Activated CD4-positive, alpha-beta T cell treated with anti-CD3 and anti-CD28 coated beads, Interleukin-2, amount 10 ng/mL, durations not matched to agents 24 days and 14 days (primary cell): ENCODE measurements at places on chromosomes 16 and 17. TPM values are rescaled to one million over a fixed set of nuclear protein-coding genes. Genes with fewer than 3 reads are reported as not detected.

- peak overlapping the region; percentile 64 for H3K4me3 ChIP-seq
- no peaks in the 10 kb centered on the region for H3K36me3 ChIP-seq
- no peak for DNase-seq
- H3K27ac ChIP-seq, result peak overlapping the region; percentile 79
- peaks cover 35% of the 10 kb centered on the region for H3K4me1 ChIP-seq
These were observed 54.9 kb downstream of the RGS9 start for GRCh38 chr17:65191811-65192740.

DNA sequence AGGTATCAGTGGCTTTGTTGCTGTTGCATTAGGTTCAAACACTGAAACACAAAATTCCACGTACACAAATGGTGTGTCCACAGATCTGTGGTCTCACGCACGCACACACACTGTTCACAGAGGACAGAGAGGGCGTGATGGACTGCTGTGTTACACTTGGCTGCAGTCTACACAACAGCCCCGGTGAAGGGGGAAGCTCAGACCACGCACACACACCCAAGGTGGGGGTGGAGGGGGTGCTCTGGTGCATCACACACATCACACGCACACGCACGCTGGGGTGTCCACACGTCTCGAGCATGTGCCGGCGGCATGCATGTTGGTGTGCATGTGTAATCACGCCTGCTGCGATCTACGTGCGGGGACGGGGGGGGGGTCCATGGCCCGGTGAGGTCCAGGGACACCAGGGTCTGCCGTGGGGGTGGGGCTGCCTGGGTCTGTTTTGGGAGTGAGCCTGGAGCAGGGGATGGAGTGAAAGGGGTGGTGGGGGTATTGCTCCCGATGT lies 7.3 kb downstream of the HSD3B7 start:
- H3K36me3 ChIP-seq, result no peaks in the 10 kb centered on the region
- H3K27ac ChIP-seq, result no peak overlapping the region
- DNase-seq, result no peak
- no peak overlapping the region for H3K4me3 ChIP-seq
- peaks cover 7% of the 10 kb centered on the region for H3K4me1 ChIP-seq

KCNJ18 gene
- not detected in 2 replicates for total RNA-seq

DNA sequence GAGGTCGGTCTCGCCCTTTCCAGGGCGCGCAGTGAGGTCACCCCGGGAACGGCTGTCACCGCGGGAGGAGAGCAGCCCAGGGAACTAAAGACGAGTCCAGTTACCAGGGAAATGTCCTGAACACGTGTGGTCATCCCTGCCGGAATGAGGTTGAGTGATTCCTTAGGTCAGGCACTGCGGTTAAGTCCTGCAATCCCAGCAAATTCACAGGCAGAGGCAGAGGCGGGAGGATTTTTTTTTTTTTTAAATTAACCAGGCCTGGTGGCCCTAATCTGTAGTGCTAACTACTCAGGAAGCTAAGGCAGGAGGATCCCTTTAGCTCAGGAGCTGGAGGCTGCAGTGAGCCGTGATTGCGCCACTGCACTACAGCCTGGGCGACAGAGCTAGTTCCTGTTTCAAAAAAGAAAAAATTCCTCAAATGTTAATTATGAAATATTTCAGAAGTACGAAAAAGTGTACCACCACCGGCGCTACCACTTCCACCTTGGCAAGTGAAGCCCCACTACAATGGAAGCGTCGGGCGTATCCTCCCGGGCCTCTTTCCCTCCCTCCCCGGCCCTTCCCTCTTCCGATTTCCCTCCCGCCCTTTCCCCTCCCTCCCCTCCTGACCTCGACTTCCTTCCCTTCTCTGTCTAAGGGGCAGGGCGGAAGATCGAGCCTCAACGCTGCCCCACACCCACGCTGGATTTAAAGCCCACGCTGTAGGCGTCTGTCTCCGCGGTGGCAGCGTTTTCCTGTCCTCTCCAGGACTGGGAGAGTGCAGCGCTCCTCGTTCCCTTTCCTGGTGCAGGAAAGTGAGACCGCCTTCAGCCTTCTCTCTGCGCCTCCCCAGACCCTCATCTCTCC lies 27.3 kb downstream of the SLFN11 start:
- H3K4me1 ChIP-seq, result peaks cover 42% of the 10 kb centered on the region
- H3K4me3 ChIP-seq, result peak overlapping the region; percentile 93
- H3K27ac ChIP-seq, result peak overlapping the region; percentile 60
- H3K27me3 ChIP-seq, result peaks cover 18% of the 10 kb centered on the region
- peaks cover 38% of the 10 kb centered on the region for H3K36me3 ChIP-seq
- DNase-seq, result peak; percentile 84

ZNF821 gene
- 5.9 and 6.5 TPM in 2 replicates for total RNA-seq

SMYD4 gene
- total RNA-seq, result 27.1 and 30.7 TPM in 2 replicates

DNA sequence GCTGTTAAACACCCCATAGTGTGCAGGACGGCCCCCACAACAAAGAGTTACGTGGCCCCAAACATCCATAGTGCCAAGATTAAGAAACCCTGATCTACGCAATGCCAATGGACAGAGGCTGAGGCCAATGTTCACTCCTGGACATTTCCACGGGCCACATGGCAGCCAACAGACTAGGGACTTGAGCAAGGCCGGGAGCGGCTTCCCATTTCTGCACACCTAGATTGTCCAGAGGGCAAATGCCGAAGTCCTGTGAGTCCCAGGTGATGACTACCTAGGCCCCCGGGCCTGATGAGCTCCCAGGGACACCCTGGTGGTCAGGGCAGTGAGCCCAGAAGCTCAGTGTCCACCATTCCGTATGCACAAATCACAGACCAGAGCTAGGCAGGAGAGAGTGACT lies 95.5 kb downstream of the AMFR start:
- H3K4me1 ChIP-seq, result no peaks in the 10 kb centered on the region
- H3K4me3 ChIP-seq, result no peak overlapping the region
- no peaks in the 10 kb centered on the region for H3K27me3 ChIP-seq
- no peaks in the 10 kb centered on the region for H3K36me3 ChIP-seq
- no peak overlapping the region for H3K27ac ChIP-seq

DNA sequence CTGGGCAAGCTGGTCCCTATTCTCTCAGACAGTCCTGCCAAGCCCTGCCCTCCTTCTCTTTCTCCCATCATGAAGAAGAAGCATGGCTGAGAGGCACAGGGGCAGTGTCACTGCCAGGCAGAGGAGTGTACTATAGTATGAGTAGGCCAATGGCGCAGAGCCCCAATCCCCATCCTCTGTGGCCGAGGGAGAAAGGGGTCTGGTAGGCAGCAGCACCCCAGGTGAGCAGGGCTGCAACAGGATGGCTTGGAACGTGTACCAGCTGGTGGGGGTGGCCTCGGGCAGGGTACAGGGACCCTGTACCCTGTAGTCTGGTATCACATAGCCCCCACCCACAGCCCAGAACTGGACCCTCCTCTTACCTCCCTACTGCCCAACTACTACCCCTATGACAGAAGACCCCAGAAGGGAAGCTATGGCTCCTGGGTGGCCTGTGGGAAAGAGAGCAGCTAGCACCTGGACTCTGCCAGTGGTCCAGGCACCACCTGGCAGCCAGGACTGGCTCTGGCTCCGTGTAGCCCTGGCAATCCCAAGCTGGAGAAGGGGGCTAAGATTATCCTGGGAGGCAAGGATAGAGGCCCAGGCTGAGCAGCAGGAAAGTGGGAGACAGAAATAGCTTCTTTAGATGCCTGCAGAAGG lies 4.4 kb downstream of the SMARCD2 start:
- peaks cover 26% of the 10 kb centered on the region for H3K4me1 ChIP-seq
- H3K4me3 ChIP-seq, result no peak overlapping the region
- H3K27me3 ChIP-seq, result no peaks in the 10 kb centered on the region
- H3K36me3 ChIP-seq, result peaks cover 33% of the 10 kb centered on the region
- no peak overlapping the region for H3K27ac ChIP-seq

DNA sequence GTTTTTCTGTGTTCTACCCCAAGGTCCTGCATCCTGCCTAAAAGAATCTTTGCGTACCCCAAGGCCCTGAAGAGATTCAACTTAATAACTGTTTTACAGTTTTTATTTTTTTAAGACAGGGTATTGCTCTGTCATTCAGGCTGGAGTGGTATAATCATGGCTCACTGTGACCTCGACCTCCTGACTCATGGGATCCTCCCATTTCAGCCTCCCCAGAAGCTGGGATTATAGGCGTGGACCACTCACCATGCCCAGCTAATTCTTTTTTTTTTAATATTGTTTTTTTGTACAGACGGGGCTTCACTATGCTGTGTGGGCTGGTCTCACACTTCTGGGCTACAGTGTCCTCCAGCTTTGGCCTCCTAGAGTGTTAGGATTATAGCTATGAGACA lies 9.3 kb upstream of the FAAP100 start:
- H3K4me1 ChIP-seq, result no peaks in the 10 kb centered on the region
- no peak overlapping the region for H3K4me3 ChIP-seq
- H3K36me3 ChIP-seq, result peaks cover 41% of the 10 kb centered on the region
- H3K27ac ChIP-seq, result no peak overlapping the region
- DNase-seq, result no peak
- no peaks in the 10 kb centered on the region for H3K27me3 ChIP-seq

- no peaks in the 10 kb centered on the region for H3K27me3 ChIP-seq
- H3K4me3 ChIP-seq, result no peak overlapping the region
- no peak overlapping the region for H3K27ac ChIP-seq
- no peaks in the 10 kb centered on the region for H3K36me3 ChIP-seq
- DNase-seq, result no peak
- H3K4me1 ChIP-seq, result no peaks in the 10 kb centered on the region
These were observed 957.8 kb upstream of the RBFOX1 start for GRCh38 chr16:6374821-6375220.

GRCh38 chr17:35786941-35787432 lies 8.5 kb downstream of the MMP28 start:
- DNase-seq, result no peak
- H3K4me3 ChIP-seq, result no peak overlapping the region
- peaks cover 48% of the 10 kb centered on the region for H3K27me3 ChIP-seq

DNA sequence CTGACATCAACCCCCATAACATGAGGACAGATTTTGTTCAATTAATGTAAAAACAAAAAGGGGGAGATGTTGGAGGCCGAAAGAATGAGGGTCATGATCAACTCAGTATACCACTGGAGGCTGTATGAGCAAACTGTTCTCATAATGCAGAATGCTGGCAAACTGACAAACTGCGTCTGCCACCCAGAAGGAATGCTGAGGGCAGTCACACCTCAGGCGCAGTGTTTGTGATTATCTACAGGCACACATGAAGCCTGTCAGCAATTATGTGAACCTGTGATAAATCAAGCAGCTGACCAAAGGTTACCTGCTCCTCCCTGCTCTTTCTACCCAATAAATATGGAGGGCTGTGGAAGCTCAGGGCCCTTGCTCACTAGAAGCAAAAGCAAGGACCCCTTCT lies 27.3 kb downstream of the CD300LG start:
- no peak for DNase-seq
- no peaks in the 10 kb centered on the region for H3K4me1 ChIP-seq
- H3K27me3 ChIP-seq, result peaks cover 12% of the 10 kb centered on the region

DNA sequence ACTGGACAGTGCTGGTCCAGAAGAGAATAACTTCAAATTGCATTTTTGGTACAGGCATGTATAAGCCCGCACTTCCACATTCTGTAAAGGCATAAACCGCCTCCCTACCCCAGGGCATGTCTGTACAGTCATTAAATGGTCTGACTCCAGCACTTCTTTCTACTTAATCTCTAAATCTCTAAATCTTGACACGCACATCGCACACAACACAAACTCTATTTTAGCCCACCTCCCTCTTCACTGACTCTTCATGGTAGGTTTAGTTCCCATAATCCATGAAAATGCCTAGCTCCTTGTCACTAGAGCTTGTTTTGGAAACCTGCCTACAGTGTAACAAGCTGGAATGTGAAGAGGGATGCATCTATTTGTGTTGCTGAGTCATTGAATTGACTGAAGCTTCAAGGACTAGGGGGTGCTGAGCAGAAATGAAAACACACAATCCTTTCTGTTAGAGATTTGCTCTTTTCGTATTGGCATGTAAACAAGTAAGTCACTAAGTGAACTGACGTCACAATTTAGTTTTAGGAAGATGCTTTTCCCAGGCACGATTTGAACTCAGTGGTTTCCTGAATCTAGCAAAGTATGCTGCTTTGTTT lies 1.6 kb upstream of the DUSP14 start:
- DNase-seq, result peak; percentile 61
- H3K36me3 ChIP-seq, result peaks cover 4% of the 10 kb centered on the region
- H3K4me3 ChIP-seq, result peak overlapping the region; percentile 92
- H3K27ac ChIP-seq, result peak overlapping the region; percentile 97

CEMP1 gene
- total RNA-seq, result 0.24 TPM in 1 of 2 replicates, not detected in the other

DNAAF8 gene
- total RNA-seq, result not detected in 2 replicates

RNF157 gene
- total RNA-seq, result 35.0 and 42.4 TPM in 2 replicates

GPR139 gene
- not detected in 2 replicates for total RNA-seq

DNA sequence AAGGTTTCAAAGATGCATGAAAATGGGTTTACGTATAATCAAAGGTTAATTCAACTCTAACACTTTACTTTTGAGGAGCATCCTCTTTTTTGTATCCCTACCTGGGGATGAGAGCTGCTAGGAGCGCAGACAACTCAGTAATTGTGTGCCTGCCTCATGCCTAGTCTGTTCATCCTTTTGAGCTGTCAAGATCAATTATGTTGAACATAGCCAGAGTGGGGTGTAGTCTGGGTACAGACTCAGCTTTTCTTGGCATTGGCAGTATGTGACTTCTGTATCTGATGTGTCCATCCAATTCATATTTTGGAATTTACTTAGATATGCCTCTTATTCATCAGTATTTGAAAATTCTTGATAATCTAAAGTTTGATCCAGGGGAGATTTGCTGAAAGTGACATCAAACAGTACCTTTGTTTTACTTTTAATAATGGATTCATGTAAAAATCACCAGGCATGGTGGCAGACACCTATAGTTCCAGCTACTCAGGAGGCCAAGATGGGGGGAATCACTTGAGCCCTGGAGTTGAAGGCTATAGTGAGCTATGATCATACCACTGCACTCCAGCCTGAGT lies 24.1 kb downstream of the PRKCA start:
- H3K36me3 ChIP-seq, result peaks cover 53% of the 10 kb centered on the region
- peak overlapping the region; percentile 14 for H3K27ac ChIP-seq
- no peaks in the 10 kb centered on the region for H3K27me3 ChIP-seq
- DNase-seq, result no peak

GRCh38 chr17:13931111-13931526 lies 138.2 kb upstream of the COX10 start:
- no peak for DNase-seq
- no peak overlapping the region for H3K27ac ChIP-seq
- H3K4me1 ChIP-seq, result peaks cover 2% of the 10 kb centered on the region
- no peaks in the 10 kb centered on the region for H3K27me3 ChIP-seq

GRCh38 chr17:37047631-37048104 lies 98.9 kb downstream of the AATF start:
- H3K4me1 ChIP-seq, result peaks cover 9% of the 10 kb centered on the region
- peak; percentile 92 for DNase-seq
- H3K27ac ChIP-seq, result peak overlapping the region; percentile 0
- no peaks in the 10 kb centered on the region for H3K27me3 ChIP-seq
- H3K36me3 ChIP-seq, result peaks cover 17% of the 10 kb centered on the region
- H3K4me3 ChIP-seq, result no peak overlapping the region

HID1 gene
- 0.17 TPM in 1 of 2 replicates, not detected in the other for total RNA-seq

DNA sequence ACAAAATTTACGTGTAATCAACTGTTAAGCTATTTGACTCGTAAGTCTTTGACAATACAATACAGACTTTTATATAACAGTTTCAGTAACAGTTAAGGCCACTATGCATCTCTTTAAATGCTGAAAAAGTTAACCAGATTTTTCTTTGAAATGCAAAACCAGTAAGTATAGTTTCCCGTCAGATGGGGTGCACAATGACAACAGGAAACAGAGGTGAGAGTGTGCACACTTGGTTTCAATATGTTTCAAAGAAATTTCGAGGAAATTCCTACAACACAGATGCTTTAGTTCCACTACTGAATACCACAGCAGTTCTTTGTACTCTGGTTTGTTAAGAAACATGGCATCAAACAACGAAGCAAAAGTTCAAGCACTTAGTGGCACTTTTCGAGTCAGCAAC lies 48.4 kb downstream of the RNF157 start:
- H3K4me3 ChIP-seq, result peak overlapping the region; percentile 68
- H3K4me1 ChIP-seq, result peaks cover 68% of the 10 kb centered on the region
- peak; percentile 90 for DNase-seq
- H3K27me3 ChIP-seq, result no peaks in the 10 kb centered on the region
